Activated naive CD8-positive, alpha-beta T cell treated with anti-CD3 and anti-CD28 coated beads, Interleukin-2, amount 10 ng/mL, durations not matched to agents 7 days and 5 days (primary cell): ENCODE measurements at places on chromosomes 4 and X. TPM values are rescaled to one million over a fixed set of nuclear protein-coding genes. Genes with fewer than 3 reads are reported as not detected.

- no peak overlapping the region for H3K4me3 ChIP-seq
- H3K4me1 ChIP-seq: peaks cover 1% of the 10 kb centered on the region
- peaks cover 12% of the 10 kb centered on the region for H3K27me3 ChIP-seq
- DNase-seq: peak; percentile 81
- H3K27ac ChIP-seq: no peak overlapping the region
These were observed 24.9 kb downstream of the ARL9 start for GRCh38 chr4:56530269-56531148.

GRCh38 chr4:108094131-108094530, 74.6 kb downstream of the LEF1 start:
- peaks cover 79% of the 10 kb centered on the region for H3K4me1 ChIP-seq

- no peak for DNase-seq
- no peak overlapping the region for H3K27ac ChIP-seq
- no peaks in the 10 kb centered on the region for H3K36me3 ChIP-seq
- no peaks in the 10 kb centered on the region for H3K4me1 ChIP-seq
These were observed 63.3 kb downstream of the KCNIP4 start for GRCh38 chr4:21885241-21885640.

DNA sequence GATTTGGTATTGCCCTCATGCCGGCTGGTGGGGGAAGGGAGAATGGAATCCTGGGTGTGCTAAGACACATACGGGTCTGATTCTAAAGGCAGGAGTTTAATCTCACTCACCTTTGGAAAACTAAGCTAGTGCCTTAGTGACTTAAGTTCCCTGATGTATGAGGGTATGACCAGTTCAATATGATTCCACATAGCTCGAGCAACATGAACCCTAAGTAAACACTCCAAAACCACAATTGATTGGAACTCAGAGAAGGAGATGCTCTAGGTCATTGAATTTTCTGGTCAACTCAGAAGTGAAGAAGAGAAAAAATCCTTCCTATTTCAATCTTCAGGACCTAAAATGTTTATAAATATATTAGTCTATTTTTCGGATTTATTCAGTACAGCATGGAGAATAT, 420.1 kb upstream of the INTU start:
- H3K4me1 ChIP-seq: no peaks in the 10 kb centered on the region
- H3K27me3 ChIP-seq: no peaks in the 10 kb centered on the region
- DNase-seq: no peak
- H3K4me3 ChIP-seq: no peak overlapping the region
- H3K36me3 ChIP-seq: no peaks in the 10 kb centered on the region

DNA sequence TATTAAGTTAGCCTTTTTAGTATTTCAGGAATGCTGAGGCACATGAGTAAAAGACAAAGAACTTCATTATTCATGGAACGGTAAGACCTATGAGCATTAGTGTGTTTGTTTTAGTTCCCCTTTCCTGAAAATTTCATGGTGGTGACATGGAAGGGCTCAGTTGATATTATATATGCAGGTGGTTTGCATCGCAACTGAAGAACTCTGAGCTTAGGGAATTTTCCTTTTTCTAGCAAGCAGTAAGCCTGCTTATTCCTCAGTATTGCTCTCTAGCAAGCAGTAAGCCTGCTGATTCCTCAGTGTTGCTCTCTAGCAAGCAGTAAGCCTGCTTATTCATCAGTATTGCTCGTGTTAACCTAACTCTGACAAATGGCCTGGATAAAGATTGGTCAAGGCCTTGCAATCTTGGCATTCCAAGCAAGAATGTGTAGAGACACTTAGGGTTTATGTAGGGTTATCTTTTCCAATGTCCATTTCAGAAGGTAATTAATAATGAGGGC, 37.7 kb upstream of the MAGEB18 start:
- H3K27me3 ChIP-seq: no peaks in the 10 kb centered on the region
- DNase-seq: no peak
- no peaks in the 10 kb centered on the region for H3K4me1 ChIP-seq
- no peak overlapping the region for H3K27ac ChIP-seq
- no peak overlapping the region for H3K4me3 ChIP-seq
- no peaks in the 10 kb centered on the region for H3K36me3 ChIP-seq

- H3K4me3 ChIP-seq: no peak overlapping the region
- no peak for DNase-seq
- H3K36me3 ChIP-seq: no peaks in the 10 kb centered on the region
These were observed 14.5 kb downstream of the PRSS48 start for GRCh38 chr4:151291485-151291884.

GRCh38 chr4:23779839-23780238, 110.0 kb downstream of the PPARGC1A start:
- DNase-seq: no peak
- no peaks in the 10 kb centered on the region for H3K27me3 ChIP-seq
- peaks cover 1% of the 10 kb centered on the region for H3K4me1 ChIP-seq
- no peaks in the 10 kb centered on the region for H3K36me3 ChIP-seq
- H3K27ac ChIP-seq: no peak overlapping the region

GRCh38 chrX:138191998-138192397, 519.5 kb downstream of the FGF13 start:
- no peaks in the 10 kb centered on the region for H3K27me3 ChIP-seq
- DNase-seq: no peak
- no peak overlapping the region for H3K27ac ChIP-seq
- no peaks in the 10 kb centered on the region for H3K36me3 ChIP-seq
- H3K4me3 ChIP-seq: no peak overlapping the region

- peaks cover 44% of the 10 kb centered on the region for H3K27me3 ChIP-seq
- no peak overlapping the region for H3K27ac ChIP-seq
- H3K4me3 ChIP-seq: no peak overlapping the region
- no peak for DNase-seq
- no peaks in the 10 kb centered on the region for H3K36me3 ChIP-seq
- H3K4me1 ChIP-seq: peaks cover 10% of the 10 kb centered on the region
These were observed 2.4 kb upstream of the WDFY3 start for GRCh38 chr4:84968925-84969324.

- H3K27ac ChIP-seq: no peak overlapping the region
- peaks cover 4% of the 10 kb centered on the region for H3K27me3 ChIP-seq
- no peaks in the 10 kb centered on the region for H3K36me3 ChIP-seq
- H3K4me3 ChIP-seq: no peak overlapping the region
- no peak for DNase-seq
These were observed 122.6 kb downstream of the COMMD8 start for GRCh38 chr4:47340914-47341313.

DNA sequence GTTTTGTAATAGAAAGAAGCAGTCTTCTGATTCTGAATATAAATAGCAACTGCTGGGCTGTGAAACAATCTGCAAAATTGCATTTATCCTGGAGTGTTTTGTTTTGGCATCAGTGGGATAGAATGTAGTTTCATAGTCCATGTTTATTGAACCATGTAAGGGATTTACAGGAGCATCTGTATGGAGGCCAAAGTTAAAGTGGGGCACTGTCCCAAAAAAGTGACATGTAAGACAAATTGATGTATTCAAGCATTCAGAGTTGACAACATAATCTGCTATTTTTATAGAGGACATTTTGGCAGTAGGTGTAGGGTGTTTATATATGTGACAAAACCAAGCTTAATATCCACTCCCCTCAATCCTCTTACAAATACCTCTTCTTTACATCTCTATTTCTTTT, 200.5 kb upstream of the ANK2 start:
- H3K36me3 ChIP-seq: no peaks in the 10 kb centered on the region
- DNase-seq: no peak
- no peak overlapping the region for H3K4me3 ChIP-seq
- peaks cover 12% of the 10 kb centered on the region for H3K27me3 ChIP-seq

DNA sequence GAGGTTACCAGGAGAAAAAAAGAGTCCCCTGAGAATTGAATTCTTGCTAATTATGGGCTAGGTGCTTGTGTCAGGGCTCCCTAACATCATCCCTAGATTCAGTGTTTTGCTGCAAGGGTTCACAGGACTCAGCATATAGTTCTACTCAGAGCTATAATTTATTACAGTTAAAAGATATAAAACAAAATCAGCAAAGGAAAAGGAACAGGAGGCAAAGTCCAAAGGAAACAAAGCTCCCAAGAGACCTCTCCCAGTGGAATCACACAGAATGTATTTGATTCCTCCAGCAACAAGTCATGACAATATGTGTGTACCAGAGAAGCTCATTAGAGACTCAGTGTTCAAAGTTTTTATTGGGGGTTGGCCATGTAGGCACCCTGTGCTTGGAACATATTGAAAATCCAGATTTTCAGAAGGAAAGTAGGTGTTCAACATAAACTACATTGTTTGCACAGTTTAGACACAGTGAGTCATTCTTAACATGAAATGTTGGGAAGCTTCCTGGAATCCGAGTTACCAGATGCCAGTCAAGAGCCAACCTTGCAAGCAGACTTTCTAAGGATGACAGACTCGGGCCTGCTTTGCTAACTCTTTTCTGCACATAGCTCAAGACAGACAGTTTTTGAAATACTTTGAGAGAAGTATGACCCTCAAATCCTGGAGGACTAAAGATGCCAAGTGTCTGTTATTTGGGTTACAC, 311.3 kb upstream of the EMCN start:
- DNase-seq: no peak
- no peaks in the 10 kb centered on the region for H3K4me1 ChIP-seq
- no peaks in the 10 kb centered on the region for H3K36me3 ChIP-seq
- H3K27ac ChIP-seq: no peak overlapping the region
- peaks cover 3% of the 10 kb centered on the region for H3K27me3 ChIP-seq
- H3K4me3 ChIP-seq: no peak overlapping the region

- peaks cover 5% of the 10 kb centered on the region for H3K4me1 ChIP-seq
- DNase-seq: no peak
- H3K4me3 ChIP-seq: no peak overlapping the region
- H3K36me3 ChIP-seq: no peaks in the 10 kb centered on the region
- H3K27ac ChIP-seq: peak overlapping the region; percentile 30
- H3K27me3 ChIP-seq: peaks cover 51% of the 10 kb centered on the region
These were observed 1.1 kb downstream of the PCDH19 start for GRCh38 chrX:100408713-100409609.

GRCh38 chr4:174358410-174358809, 74.7 kb downstream of the CEP44 start:
- no peaks in the 10 kb centered on the region for H3K36me3 ChIP-seq
- no peak overlapping the region for H3K27ac ChIP-seq
- H3K4me3 ChIP-seq: peak overlapping the region; percentile 28
- no peak for DNase-seq
- peaks cover 10% of the 10 kb centered on the region for H3K4me1 ChIP-seq

DNA sequence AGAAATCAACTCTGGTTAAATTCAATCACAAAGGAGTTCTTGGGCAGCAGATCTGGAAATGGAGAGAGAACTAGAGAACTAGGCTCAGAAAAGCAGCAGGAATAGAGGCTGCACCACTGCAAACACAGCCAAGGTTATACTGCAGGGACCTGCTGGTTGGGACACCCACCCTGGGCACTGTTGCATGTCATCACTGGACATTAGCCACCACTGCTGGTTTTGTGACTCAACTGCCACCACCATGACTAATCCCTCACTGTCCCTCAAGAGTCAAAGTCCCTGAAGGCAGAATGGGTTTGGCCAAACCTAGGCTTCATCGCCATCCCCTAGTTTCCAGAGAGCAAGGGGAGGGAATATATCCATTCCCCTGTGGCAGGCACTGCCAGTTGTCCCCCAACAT, 38.1 kb upstream of the IRAK1 start:
- peaks cover 17% of the 10 kb centered on the region for H3K36me3 ChIP-seq
- no peak for DNase-seq
- H3K4me1 ChIP-seq: peaks cover 22% of the 10 kb centered on the region
- peak overlapping the region; percentile 71 for H3K27ac ChIP-seq

- H3K27ac ChIP-seq: peak overlapping the region; percentile 90
- DNase-seq: peak; percentile 38
- peaks cover 22% of the 10 kb centered on the region for H3K4me1 ChIP-seq
- H3K36me3 ChIP-seq: peaks cover 4% of the 10 kb centered on the region
- peaks cover 7% of the 10 kb centered on the region for H3K27me3 ChIP-seq
- no peak overlapping the region for H3K4me3 ChIP-seq
These were observed 6.7 kb upstream of the SH3BP2 start for GRCh38 chr4:2786152-2786671.

GRCh38 chr4:61406677-61407076, 206.6 kb downstream of the ADGRL3 start:
- no peaks in the 10 kb centered on the region for H3K27me3 ChIP-seq
- H3K27ac ChIP-seq: no peak overlapping the region
- no peaks in the 10 kb centered on the region for H3K36me3 ChIP-seq
- no peaks in the 10 kb centered on the region for H3K4me1 ChIP-seq

- no peak overlapping the region for H3K4me3 ChIP-seq
- no peak for DNase-seq
- no peaks in the 10 kb centered on the region for H3K4me1 ChIP-seq
- peaks cover 2% of the 10 kb centered on the region for H3K36me3 ChIP-seq
- peaks cover 14% of the 10 kb centered on the region for H3K27me3 ChIP-seq
These were observed 7.4 kb upstream of the BRS3 start for GRCh38 chrX:136480383-136480782.

DNA sequence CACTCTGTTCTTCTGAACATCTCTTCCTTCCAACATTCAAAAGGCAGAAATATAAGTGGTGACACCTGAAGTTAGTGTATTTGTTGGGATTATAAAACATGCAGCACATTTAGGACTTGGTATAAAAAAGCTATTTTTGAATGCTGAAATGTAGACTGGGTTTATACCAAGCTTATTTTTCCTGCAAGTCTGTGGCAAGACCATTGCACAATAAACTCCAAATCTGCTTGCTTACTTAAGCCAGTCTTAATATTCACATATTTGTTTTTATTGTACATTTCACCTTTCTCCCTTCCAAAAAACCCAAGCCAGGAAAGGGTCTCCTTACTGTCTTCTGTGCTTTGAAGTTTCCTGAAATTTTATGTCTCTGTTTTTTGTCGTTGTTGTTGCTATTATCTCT, 63.7 kb downstream of the FHIP1A start:
- DNase-seq: no peak
- no peak overlapping the region for H3K27ac ChIP-seq
- no peaks in the 10 kb centered on the region for H3K36me3 ChIP-seq

GRCh38 chrX:74467656-74468055, 46.4 kb downstream of the SLC16A2 start:
- H3K36me3 ChIP-seq: no peaks in the 10 kb centered on the region
- no peak overlapping the region for H3K27ac ChIP-seq
- no peaks in the 10 kb centered on the region for H3K4me1 ChIP-seq
- H3K27me3 ChIP-seq: no peaks in the 10 kb centered on the region

GRCh38 chrX:154008521-154008920, 11.2 kb downstream of the IRAK1 start:
- no peak overlapping the region for H3K27ac ChIP-seq
- peaks cover 4% of the 10 kb centered on the region for H3K4me1 ChIP-seq
- H3K4me3 ChIP-seq: no peak overlapping the region
- no peaks in the 10 kb centered on the region for H3K27me3 ChIP-seq
- DNase-seq: no peak

- no peak overlapping the region for H3K27ac ChIP-seq
- no peak overlapping the region for H3K4me3 ChIP-seq
- no peaks in the 10 kb centered on the region for H3K4me1 ChIP-seq
- H3K36me3 ChIP-seq: no peaks in the 10 kb centered on the region
- H3K27me3 ChIP-seq: peaks cover 2% of the 10 kb centered on the region
- DNase-seq: no peak
These were observed 327.0 kb upstream of the NOCT start for GRCh38 chr4:138688408-138689085.

- no peak for DNase-seq
- no peak overlapping the region for H3K4me3 ChIP-seq
- no peaks in the 10 kb centered on the region for H3K27me3 ChIP-seq
- H3K27ac ChIP-seq: no peak overlapping the region
- H3K4me1 ChIP-seq: no peaks in the 10 kb centered on the region
- no peaks in the 10 kb centered on the region for H3K36me3 ChIP-seq
These were observed 43.3 kb upstream of the TEX13A start for GRCh38 chrX:105263801-105264200.

The UGT8 gene
- total RNA-seq: not detected

The MAGEB2 gene
- total RNA-seq: not detected

The P2RY8 gene
- 92.4 TPM for total RNA-seq

The NUDT11 gene
- total RNA-seq: 0.65 TPM

The MFAP3L gene
- 1.6 TPM for total RNA-seq

The CITED1 gene
- total RNA-seq: 0.40 TPM

The STPG2 gene
- total RNA-seq: not detected

The SSX2 gene
- total RNA-seq: not detected

The NXF2 gene
- not detected for total RNA-seq

The REST gene
- total RNA-seq: 56.7 TPM

The PPP4R3C gene
- not detected for total RNA-seq

The RHOH gene
- 190 TPM for total RNA-seq
